ENCODE measurements at places on chromosomes 7 and 10. TPM values are rescaled to one million over a fixed set of nuclear protein-coding genes. Genes with fewer than 3 reads are reported as not detected.

DNA sequence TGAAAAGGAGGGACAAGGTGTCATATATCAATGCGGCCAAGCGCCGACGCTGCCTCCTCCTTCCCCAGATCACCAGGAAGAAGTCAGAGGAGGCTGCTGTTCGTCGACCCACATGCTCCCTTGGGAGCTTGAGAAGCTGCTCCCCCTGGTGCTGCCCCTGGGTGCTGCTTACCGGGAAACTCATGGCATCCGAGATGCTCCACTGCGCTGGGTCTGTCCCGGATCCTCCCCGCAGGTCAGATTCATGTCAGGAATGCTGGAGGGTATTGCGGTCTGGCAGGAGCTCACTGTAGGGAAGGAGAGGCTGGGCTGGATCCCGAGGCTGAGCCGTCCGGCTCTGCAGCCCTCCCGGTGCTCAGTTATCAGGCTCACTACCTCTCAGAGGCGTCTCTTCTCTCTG is 123.7 kb upstream of the FAM20C start:
- no peak for DNase-seq

Gene GARIN1A
- total RNA-seq: 1.9 TPM

GRCh38 chr7:95907337-95907736 is 135.0 kb downstream of the DYNC1I1 start:
- no peak for DNase-seq

- no peak for DNase-seq
Observed at GRCh38 chr10:87668324-87669074, 8.8 kb downstream of the PAPSS2 start.

Gene LIPJ
- total RNA-seq: 0.17 TPM

- no peak for DNase-seq
Observed at GRCh38 chr7:141436575-141437075, 114.6 kb upstream of the AGK start.

Gene PAPSS2
- 1.1 TPM for total RNA-seq

DNA sequence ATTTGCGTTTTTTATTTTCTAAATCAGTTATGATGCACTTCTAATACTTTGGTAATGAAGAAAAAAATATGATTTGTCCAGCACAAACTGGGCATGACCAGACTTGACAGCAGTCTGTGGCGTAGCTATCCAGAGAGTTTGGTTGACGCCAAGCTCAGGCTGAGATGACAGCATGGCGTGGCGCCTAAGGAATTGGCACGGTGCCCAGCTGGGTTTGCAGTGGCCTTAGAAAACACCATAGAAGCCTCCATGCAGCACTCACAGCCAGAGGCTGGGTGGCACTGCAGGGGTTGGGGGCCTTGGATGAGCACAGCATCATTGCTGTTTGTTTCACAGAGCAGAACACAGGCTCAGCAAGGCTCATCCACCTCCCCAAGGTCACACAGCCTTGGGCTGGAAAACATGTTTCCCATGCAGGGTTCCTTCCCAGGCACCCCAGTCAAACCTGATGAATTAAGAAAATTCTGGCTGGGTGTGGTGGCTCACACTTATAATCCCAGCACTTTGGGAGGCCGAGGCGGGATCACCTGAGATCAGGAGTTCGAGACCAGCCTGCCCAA is 88.9 kb downstream of the GTF2IRD1 start:
- DNase-seq: no peak

DNA sequence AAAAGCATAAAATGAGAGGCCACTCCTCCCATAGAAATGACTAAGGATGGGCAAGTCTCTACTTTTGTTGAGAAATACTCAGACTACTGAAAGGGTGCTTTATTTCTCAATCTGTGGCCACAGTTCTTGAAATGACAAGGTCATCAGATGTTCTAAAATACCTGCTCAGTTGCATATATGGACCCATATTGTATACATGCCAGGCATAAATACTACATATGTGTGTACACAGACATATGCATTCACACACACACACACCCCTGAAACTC is 691.5 kb upstream of the SORCS1 start:
- no peak for DNase-seq

DNA sequence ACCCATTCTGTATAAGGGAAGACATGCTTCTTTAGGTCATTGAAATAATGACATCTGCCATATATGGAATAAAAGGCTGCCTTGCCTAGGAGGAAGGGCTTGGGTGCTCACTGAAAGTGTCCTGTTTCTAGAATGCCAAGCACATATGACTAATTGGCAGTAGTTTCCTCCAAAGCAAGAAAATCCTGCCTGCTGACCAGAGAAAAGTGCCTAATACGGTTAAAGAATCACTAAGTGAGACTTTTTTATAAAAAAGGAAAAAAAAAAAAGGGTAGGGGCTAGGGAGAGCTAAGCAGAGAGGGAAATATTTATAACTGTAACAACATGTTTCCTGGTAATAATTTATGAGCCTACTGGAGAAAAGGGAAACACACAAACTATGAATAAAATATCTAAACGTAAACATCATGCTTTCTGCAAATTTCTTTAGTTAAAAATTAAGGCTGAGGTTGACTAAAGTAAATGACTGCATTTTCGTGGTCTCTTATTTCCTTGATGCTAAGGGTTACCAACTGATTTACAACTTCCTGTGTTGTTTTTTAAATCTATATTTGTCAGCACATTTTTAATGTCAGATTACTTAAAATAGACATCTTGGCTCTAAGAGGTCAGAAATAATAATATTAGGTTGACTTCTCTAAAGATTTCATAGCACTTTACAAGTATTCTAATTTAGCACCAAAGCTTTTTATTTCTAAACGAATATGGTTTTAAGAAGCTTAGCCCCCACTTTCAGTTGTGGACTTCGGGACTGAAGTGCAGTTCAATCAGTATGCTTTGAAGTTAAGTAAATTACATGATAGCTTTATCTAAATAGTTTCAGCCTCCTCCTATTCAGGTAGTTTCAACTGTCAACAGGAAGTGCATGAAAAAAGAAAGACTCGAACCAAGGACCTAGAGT is 89.6 kb downstream of the CABCOCO1 start:
- no peak for DNase-seq

GRCh38 chr7:155913291-155913690 is 101.0 kb upstream of the SHH start:
- DNase-seq: no peak
